Myocyte (in vitro differentiated cells): ENCODE measurements at places on chromosomes 5 and 9. TPM values are rescaled to one million over a fixed set of nuclear protein-coding genes. Genes with fewer than 3 reads are reported as not detected.

GRCh38 chr9:95463148-95464060 lies 53.4 kb downstream of the PTCH1 start:
- DNase-seq: peak; percentile 6

- DNase-seq: no peak
These were observed 18.3 kb upstream of the CKMT2 start for GRCh38 chr5:81214848-81215247.

DNA sequence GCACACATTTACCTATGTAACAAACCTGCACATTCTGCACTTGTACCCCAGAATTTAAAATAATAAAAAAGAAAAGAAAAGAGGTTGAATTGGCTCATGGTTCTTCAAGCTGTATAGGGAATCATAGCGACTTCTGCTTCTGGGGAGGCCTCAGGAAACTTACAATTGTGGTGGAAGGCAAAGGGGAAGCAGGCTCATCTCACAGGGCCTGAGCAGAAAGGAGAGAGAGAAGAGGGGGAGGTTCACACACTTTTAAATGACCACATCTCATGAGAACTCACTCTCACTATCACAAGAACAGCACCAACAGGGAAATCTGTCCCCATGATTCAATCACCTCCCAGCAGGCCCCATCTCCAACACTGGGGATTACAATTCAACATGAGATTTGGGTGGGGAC lies 214.6 kb downstream of the CDK5RAP2 start:
- DNase-seq: no peak

The TCERG1 gene
- 51.9 and 67.5 TPM in 2 replicates for total RNA-seq

The CFAP90 gene
- total RNA-seq: not detected in 2 replicates

The PPP2R2B gene
- total RNA-seq: 0.21 TPM in 1 of 2 replicates, not detected in the other

GRCh38 chr5:58215364-58215763 lies 244.5 kb downstream of the PLK2 start:
- no peak for DNase-seq

GRCh38 chr9:108874058-108874788 lies 12.2 kb downstream of the ACTL7A start:
- DNase-seq: no peak

The CA9 gene
- total RNA-seq: 0.10 TPM in 1 of 2 replicates, not detected in the other

GRCh38 chr5:150304481-150305081 lies 1.9 kb upstream of the ARSI start:
- DNase-seq: no peak

DNA sequence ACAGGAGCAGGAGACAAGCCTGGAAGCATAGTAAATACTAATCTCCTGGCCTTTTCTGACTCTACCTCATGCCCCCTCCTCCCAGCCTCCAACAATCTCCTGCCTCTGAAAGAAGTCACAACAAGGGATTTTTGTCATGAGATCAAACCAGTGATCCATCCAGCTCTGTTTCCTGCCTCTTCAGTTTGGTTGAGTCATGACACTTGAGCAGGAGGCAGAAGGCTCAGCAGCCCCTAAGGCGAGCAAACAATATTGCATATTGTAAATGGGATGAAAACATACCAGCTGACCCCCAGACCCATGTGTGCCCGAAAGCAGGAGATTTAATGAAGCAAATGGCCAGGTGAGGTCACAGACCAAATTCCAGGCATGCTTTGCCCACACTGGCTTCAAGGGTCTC lies 272.8 kb downstream of the GAS1 start:
- DNase-seq: no peak

- peak; percentile 93 for DNase-seq
These were observed 114.2 kb downstream of the RGS3 start for GRCh38 chr9:113577525-113578261.

DNA sequence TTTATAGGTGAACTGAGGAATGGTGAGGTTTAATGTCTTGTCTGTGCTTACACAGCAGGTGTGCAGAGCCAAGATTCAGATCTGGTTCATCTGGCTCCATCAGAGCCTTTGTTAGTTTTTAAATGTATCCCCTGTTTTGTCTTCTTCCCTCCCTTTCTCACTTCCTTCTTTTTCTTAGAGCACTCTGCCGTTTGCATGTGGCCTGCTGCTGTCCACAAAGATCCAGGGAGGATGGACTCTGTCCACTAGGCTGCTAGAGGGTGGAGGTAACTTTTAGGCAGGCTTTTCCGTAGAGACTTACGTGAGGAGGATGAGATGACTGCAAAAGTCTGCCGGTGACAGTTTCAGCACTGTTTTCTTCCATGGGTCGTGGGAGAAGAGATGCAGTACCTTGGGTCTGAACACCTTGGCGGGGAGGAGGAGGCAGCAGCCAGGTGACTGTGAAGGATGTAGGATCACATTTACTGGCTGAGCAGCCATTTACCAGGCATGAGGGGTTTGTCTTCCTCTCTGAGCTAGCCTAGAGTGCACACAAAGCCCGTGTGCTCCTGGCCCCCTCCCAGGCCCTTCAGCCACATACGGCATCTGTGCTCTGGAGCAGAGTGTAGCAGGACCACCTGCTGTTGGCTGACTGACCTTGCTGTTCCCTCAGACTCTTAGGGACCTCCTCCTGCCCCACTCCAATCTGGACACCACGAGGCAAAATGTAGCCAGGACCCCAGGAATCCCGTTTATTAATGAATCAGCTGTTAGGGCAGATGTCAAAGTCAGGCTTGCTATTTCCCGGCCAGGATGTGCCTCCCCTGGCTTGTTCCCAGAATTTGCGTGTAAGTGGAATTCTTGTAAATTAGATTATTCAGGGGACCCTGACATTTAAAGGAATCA lies 1.8 kb downstream of the NTMT1 start:
- DNase-seq: peak; percentile 52

The DRD1 gene
- total RNA-seq: not detected in 2 replicates

GRCh38 chr5:116360008-116360853 lies 214.4 kb downstream of the SEMA6A start:
- DNase-seq: peak; percentile 89

DNA sequence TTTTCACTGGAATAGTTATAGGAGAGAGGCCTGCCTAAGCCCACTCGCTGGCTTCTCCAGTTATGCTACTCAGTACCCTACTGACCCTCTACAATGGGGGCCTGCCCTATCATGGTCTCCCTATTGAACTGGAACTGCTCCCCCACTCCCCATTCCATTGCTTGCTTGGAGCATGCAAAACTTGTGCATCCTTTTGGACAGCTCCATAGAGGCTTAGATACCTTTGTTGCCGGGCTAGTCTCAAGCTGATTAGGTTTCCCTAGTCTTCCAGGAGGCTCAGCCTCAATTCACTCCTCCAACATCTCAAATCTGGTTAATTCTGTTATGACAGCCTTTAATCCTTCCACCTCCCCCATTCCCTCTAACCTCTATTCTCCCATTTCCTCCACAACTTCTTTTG lies 39.9 kb downstream of the KIF24 start:
- no peak for DNase-seq

GRCh38 chr5:32444431-32445286 lies at the start of gene ZFR:
ZFR (minus strand) TSS chr5:32444740; CDS start chr5:32444658, 82 bp downstream.
- peak; percentile 89 for DNase-seq

The OR1Q1 gene
- total RNA-seq: not detected in 2 replicates

- no peak for DNase-seq
These were observed 46.5 kb downstream of the TARS1 start for GRCh38 chr5:33487236-33487635.

DNA sequence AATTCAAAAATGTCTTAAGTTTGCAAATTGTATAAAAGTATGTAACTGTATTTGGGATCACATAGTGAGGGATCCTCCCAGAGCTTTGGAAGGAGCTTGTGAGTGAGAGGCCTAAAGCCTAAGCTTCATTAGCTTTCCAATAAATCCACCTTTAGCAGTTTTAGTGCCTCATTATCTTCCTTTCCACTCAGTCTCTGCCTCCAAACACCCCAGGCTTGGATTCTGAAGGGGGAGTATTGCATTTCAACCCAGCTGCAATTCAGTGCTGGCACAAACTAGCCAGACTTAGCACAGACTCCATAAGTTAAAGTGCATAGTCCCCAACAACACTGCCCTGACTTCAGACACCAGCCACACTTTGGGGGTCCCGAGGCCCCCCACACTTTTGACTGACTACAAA lies 113.5 kb downstream of the SMARCA2 start:
- DNase-seq: no peak

The FOXD4L5 gene
- not detected in 2 replicates for total RNA-seq

- DNase-seq: peak; percentile 87
These were observed 36.4 kb upstream of the ADAMTSL1 start for GRCh38 chr9:18437315-18438201.

DNA sequence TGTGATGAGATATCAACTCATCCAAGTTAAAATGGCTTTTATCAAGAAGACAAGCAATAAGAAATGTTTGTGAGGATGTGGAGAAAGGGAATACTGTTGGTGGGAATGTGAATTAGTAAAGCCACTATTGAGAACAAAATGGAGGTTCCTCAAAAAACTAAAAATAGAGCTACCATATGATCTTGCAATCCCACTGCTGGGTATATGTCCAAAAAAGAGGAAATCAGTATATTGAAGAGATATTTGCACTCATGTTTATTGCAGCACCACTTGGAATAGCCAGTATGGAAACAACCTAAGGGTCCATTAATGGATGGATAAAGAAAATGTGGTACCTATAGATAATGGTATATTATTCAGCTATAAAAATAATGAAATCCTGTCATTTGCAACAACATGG lies 25.1 kb downstream of the PPIP5K2 start:
- DNase-seq: no peak

DNA sequence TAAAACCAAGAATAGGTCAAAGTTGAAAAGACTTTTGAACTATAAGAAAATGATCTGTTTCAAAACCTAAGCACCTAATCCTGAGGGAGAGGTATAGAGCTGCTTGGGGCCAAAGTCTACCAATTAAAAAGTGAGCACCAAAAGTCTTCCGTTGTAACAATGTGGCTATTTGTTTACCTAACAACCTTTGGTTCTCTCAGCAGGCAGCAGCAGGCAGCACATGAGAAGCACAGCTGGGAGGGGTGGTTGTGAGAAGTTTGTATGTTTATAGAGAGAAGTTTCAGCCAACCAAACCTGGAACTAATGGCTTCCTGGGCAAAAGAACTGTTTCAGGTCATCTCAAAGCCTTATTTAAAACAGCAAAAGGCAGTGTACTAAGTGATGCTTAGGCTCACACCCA lies 59.8 kb upstream of the TBC1D9B start:
- no peak for DNase-seq

DNA sequence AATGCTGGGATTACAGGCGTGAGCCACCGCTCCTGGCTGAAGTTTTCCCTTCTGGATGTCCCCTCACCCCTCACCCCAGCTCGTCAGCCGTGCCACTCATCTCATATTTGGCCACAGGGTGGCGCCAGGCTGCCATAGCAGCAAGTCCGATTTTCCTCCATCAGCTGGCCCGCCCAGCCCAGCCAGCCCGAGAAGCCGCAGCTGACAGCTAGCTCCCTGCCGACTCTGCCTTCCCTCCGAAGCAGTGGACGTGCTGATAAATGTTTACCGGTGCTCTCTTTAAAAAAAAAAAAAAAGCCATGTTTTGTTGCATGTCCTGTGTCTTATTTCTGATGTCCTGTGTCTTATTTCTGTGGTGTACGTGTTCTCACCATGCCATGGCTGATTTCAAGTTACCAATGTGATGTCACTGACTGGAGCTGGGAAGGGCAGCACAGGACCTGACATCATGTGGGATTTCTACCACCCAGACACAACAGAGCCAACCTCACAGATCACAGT lies 58.3 kb downstream of the PFDN1 start:
- DNase-seq: peak; percentile 91

GRCh38 chr5:110625376-110625999 lies 101.0 kb downstream of the TMEM232 start:
- DNase-seq: peak; percentile 47

The FLT4 gene
- total RNA-seq: 0.75 and 2.4 TPM in 2 replicates
